Omental fat pad (tissue), 4 donors: ENCODE measurements at places on chromosomes 7 and 10. TPM values are rescaled to one million over a fixed set of nuclear protein-coding genes. Genes with fewer than 3 reads are reported as not detected.
A peak's percentile ranks its signal among the peaks of the same experiment; 100 is the strongest.

GRCh38 chr10:86960003-86960862 is 1.8 kb downstream of the SNCG start:
- DNase-seq = no peak

- DNase-seq = peak; percentile 90
Measured at GRCh38 chr7:44072364-44073231, 7.2 kb upstream of the PGAM2 start.

The CELF2 gene
- total RNA-seq = 106 TPM

DNA sequence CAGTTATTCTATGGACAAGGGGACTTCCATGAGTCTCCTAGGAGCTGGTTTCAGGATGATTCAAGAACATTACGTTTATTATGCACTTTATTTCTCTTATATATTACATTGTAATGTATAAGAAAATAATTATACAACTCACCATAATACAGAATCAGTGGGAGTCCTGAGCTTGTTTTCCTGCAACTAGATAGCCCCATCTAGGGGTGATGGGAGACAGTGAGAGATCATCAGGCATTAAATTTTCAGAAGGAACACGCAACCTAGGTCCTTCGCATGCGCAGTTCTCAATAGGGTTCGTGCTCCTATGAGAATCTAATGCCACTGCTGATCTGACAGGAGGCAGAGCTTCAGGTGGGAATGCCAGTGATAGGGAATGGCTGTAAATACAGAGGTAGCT is 137.9 kb downstream of the ANKRD30A start:
- DNase-seq = no peak

The GNG11 gene
- 106 TPM for total RNA-seq

DNA sequence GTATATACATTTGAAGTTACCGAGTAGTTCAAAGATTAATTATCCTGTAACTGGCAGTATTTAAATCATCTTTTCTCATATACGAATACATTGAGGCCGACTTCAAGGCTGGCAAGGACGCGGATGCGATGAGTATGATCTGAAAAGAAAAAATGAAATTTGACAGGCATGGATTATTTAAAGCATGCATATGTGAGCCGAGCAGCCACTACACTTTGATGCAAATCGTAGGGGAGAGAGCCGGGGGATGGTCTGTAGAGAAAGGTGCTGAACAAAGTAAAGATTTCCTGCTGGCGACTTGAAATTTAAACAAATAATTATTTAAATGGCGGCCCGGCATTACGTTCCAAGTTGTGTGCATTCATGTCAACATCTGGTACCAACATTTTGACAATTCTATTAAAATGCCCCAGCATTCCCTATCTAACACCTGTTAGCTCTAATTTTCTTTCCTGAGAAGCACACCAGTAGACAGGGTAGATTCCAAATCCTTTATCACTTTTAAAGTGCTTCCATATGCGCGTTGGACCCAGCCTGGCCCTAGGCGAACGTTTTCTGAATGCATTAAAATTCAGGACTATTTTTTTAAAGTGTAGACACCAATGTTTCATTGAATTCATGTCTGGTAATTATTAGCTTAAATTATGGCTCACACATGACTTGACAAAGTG is 188.7 kb downstream of the EMX2 start:
- DNase-seq = no peak

DNA sequence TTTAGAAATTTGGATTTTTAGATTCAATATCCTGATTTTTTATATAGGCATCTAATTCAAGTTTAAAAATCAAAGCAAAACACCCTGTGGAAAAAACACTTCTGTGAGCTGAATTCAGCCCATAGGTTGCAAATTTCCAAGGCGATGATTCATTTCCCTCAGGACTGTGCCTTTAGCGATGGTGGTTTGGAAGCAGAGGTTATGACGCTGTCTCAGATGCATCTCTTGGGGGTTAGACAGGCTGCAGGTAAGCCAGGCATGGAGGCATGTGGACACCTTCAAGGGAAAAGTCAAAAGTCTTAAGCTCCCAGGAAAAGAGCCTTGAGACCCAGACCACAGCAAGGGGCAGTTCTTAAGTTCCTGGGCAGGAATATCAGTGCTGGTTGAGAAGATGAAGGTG is 9.5 kb upstream of the FRA10AC1 start:
- no peak for DNase-seq

The C7orf33 gene
- not detected for total RNA-seq

The KCNIP2 gene
- total RNA-seq = 70.1 TPM
